ENCODE measurements at places on chromosomes 13 and 19.

DNA sequence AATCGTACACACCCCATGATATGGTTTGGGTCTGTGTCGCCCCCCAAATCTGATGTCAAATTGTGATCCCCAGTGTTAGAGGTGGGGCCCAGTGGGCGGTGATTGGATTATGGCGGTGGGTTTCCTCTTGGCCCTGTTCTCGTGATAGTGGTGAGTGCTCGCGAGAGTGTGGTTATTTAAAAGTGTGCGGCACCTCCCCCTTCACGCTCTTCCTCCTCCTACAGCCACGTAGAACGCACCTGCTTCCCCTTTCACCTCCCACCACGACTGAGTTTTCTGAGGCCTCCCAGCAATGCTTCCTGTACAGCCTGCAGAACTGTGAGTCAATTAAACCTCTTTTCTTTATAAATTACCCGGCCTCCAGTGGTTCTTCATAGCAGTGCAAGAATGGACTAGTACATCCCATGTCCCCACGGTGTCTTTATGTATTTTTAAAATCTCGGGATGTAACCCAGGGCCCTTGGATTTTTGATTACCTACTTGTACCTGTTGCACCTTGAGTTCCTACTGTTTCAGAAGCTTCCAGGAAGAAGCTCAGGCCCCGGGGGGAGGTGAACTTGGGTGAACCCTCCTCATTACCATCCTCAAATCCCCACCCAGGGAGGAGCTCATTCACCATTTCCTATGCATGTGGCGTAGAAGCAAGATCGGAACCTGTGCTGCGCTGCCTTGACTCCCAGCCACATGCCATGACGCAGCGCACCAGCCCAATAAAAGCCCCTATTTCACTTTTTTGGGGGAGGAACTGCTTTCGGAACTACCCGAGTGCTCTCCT, 52.4 kb downstream of the TEX29 start:
- DNase-seq: no peak

DNA sequence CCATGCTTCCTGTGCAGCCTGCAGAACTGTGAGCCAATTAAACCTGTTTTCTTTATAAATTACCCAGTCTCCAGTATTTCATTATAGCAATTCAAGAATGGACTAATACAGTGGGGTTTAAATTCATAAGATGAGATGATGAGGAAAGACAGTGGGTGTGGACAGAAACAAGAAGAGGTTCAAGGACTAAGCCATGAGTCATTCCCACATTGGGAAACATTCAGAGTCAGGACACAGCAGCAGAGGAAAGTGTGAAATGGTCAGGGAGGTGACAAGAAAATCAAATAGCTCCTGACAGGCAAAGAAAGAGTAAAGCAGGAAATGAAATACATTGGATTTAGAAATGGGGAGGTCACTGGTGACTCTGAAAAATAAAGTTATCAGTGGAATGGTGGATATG, 9.1 kb downstream of the ZNF841 start:
- no peak for DNase-seq

GRCh38 chr19:34259367-34260095, 5.2 kb downstream of the GARRE1 start:
- no peak for DNase-seq

DNA sequence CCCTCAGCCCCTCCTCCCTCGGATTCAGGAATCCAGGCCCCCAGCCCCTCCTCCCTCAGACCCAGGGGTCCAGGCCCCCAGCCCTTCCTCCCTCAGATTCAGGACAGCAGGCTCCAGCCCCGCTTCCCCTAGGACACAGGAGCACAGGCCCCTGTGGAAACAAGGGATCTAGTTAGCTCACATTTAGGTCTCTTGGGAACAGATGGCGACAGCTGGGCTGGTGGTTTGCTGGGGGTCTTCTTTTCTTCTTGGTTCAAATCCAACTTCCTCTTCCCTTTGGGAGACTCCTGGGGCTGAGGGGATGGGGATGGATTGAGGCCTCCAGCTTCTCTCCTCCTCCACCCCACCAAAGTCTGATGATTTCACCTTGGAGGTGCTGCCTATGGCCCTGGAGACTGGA, 19.6 kb downstream of the ZNF575 start:
- DNase-seq: no peak

- DNase-seq: no peak
These were observed 17.4 kb upstream of the ZNF543 start for GRCh38 chr19:57302727-57303401.

GRCh38 chr19:39557811-39558623, 18.1 kb upstream of the EID2 start:
- DNase-seq: no peak

DNA sequence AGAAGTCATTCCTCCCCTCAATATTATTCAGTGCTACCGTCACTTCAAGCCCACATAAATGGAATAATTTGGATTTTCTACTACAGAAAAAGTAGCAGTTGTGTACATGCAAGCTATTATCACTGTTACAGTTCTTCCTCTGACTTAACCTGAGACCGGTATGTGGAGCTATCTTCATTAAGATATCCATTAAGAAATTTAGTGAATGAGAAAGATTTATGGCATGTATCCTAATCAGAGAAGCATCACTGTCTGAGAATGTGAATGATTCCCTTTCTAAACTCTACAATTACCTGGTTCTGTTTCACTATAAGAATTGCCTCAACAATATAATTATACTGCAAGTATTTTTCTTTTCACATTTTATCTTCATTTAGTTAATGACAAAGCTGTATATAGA, 278.7 kb downstream of the KLF5 start:
- DNase-seq: no peak

DNA sequence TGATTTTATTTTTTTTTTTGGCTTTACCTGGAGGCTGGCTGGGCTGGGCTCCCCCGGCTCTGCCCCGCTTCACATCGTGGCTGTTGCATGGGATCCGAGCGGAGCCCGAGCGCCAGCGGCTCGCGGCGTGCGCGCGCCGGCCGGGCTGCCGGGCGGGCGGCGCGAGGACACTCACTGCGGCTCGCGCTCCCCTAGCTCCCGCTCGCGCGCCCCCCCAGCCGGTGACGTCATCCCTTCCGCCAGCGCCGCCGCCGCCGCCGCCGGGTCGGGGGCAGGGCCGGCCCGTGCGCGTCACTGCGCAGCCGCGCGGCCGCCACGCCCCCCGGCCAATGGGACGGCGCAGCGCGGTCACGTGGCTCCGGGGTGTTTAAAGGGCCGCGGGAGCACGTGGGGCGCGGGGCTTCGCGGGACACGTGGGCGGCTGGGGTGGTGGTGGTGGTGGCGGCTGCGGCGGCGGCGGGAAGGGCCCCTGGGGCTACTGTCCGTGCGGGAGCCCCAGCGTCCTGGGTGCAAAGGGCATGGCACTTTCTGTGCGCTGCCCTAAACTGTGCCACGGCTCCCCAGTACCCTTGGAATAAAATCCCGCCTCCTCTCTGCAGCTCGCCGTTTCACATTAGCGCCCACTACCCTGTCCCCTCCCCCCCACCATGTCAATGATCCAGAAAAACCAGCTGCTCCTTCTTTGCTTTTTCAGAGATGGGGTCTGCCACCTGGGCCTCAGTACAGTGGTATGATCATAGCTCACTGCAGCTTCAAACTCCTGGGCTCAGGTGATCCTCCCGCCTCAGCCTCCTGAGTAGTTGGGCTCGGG, at the start of gene PTPRS:
Gene PTPRS (minus strand): TSS at position 176 of the 811 bp plus-strand sequence. CDS start 54,672 bp downstream, outside the sequence.
- peak; percentile 0 for DNase-seq

DNA sequence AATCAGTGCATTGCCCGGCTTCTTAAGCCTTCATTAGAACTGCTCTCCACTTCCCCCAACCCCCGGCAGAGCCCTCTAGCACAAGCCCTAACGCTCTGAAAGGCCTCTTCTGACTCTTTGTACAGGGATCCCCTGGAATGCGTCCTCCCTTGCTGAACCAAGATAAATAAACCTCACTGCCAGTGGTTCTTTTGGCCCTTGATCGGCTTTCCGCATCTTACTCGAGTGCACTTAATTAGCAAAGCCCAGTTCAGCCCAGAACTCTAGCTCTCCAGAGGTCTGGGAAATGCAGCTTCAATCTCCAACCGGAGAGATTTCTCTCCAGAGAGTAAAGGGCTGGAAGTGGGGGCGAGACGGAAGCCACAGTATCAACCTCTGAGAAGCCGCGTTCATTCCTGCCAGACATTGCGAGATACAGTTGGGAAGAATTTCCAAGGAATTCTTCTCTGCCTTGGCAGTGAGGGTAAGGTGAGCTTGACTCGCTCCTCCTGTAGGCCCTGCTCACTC, 8.7 kb upstream of the ZNF444 start:
- DNase-seq: no peak

- no peak for DNase-seq
These were observed 15.2 kb downstream of the CBY2 start for GRCh38 chr13:45717349-45717748.

DNA sequence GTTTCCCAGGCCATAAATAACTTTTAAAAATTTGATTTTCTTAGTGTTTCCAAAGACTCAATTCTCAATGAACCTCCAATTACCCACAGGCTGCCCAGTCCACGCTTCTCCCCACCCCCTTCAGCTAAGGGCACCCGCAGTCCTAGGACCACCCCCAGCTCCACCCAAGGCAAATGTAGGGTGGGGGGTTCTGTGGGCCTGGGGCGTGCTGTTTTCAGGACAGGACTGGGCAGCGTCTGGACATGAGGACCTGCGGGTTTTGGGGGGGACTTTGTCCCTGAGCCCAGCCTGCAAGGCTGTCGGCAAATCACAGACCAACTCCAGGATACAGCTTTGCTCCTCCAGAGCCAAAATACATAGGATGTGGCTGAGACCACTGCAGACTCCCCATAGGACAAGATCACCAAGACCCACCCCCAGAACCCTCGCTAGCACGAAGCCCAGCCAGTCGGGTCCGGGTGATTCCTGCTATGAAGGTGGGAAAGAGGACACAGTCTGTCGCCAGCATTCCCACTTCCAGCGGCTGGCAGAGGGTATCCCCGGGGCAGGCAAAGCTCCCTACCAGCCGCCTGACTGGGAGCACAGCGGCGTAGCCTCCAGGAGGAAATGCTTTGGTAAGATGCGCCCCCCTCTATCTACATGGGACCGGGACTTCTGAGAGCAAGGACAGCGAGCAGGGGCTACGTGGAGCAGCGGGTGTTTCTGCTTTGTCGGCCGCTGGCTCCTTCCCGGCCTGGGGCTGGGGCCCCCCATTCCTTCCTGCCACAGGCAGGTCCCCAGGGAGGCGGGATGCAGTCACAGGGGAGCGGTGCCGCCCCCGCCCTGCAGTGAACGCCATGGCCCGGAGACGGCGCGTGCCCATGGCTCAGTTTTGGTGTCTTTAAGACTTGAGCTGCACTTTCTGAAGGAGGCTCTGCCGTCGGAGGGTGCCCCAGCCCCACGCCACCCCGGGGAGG, 1.6 kb upstream of the TIMM13 start:
- DNase-seq: no peak

- DNase-seq: no peak
These were observed 41.6 kb upstream of the SPRY2 start for GRCh38 chr13:80382576-80382975.

- DNase-seq: no peak
These were observed 360 bp upstream of the ZNF69 start for GRCh38 chr19:11887234-11887610.

GRCh38 chr13:99845161-99845874, 126.2 kb downstream of the ZIC5 start:
- no peak for DNase-seq

GRCh38 chr13:74675972-74676371, 541.8 kb upstream of the KLF12 start:
- no peak for DNase-seq

DNA sequence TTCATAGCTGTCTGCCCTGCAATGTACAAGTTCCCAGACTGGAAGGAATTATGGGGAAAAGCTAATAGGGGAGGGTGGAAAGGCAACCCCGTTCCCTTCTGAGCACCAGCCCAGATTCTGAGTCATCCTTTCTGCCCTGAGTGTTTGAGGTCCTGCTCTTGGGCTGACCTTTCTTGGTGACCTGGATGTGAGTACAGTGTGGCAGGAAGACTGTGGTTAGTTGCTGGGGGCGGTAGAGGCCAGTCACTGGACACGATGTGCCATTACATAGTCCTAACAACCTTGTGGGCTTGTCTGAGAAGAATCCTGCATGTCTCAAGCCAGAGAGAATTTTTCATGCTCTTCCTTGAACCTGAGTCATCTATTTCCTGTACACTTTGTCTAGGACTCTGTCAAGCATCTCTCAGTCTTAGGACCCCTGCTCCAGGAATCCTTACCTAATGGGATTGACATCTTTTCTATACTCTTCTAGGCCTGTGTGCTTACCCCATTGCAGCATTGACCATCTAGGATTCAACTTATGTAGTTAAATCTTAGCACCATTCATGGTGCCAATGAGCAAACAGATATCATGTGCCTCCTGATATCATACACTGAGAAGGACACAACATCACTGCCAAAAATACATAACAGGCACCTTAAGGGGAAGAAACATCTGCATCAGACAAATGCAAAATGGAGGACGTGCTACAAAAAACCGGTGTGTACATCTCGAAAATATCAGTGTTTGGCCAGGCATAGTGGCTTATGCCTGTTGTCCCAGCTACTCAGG, 8.1 kb upstream of the ANGPTL4 start:
- DNase-seq: no peak

- DNase-seq: no peak
These were observed 8.2 kb downstream of the TM9SF2 start for GRCh38 chr13:99509479-99509878.

- DNase-seq: no peak
These were observed 1.2 kb downstream of the RNF113B start for GRCh38 chr13:98175823-98176222.

DNA sequence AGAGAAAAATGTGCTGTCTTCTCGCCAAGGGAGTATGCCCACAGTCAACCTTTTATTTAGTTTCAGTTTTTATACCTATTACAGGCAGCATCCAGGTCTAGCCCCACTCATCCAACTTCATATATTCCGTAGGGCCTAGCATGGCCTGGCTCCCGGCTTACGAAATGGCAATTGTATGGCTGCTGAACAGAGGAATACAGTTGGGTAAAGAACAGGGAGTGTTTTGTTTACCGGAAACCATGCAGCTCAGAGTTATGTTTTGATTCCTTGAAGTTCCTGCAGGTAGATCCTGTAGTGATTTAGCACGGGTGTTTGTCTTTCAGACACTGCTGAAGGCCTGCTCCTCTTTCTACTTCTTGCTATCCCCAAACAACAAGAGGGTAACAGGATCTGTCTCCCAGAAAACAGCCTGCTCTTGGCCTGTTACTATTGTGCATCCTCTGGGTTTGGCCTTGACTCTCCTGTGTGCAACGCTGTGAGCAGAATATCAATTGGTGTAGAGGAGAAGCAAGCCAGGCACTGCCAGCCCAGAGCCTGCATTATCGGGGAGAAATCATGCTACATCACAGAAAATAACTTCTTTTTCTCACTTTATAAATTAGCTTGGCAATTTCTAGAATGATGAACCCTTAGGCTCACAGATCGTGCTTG, 32.4 kb downstream of the OLFM4 start:
- no peak for DNase-seq

GRCh38 chr19:51508059-51508733, 6.6 kb upstream of the SIGLEC12 start:
- no peak for DNase-seq

- no peak for DNase-seq
These were observed 888 bp downstream of the GPR18 start for GRCh38 chr13:99257291-99257690.

Measured in activated effector memory CD4-positive, alpha-beta T cell treated with Interleukin-2 at 50 U/mL for 16 hours (primary cell).